Sigmoid colon (tissue), 7 donors: ENCODE measurements at places on chromosomes 5 and 9.

GRCh38 chr9:113886026-113886369, 9.9 kb downstream of the ZNF618 start:
- DNase-seq: no peak

DNA sequence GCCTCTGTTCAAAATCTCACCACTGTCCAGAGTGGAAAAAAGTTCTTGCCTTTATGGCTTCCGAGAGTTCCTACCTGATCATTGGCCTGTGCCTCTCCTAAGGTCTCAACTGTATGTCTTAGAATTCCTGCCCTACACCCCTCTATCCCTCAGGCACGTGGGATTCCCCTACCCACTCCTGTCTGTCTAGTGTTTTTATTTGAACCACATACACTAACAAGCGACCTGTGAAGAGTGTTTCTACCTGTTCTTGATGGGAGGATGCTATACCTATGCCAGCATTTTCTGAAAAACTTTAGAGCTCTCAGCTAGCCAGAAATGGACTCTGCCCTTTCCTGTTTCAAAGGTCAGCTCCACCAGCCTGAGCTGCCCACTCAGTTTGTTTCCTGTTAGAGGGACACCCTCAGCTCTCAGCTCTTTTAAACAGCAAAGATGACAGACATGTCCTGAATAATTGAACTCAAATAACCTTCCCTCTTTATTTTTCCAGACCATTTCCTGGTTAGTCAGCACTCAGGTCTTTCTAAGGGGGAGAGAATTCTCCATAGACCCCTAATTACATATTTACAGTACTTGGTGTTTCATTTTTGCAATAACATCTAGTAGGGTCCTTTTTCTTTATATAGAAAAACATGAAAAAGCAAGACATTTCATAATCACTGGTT, 214.8 kb downstream of the AOPEP start:
- DNase-seq: no peak

GRCh38 chr9:38417003-38417945, 7.0 kb downstream of the IGFBPL1 start:
- DNase-seq: peak; percentile 24

- DNase-seq: no peak
Observed at GRCh38 chr5:143016777-143017516, 246.8 kb downstream of the ARHGAP26 start.

DNA sequence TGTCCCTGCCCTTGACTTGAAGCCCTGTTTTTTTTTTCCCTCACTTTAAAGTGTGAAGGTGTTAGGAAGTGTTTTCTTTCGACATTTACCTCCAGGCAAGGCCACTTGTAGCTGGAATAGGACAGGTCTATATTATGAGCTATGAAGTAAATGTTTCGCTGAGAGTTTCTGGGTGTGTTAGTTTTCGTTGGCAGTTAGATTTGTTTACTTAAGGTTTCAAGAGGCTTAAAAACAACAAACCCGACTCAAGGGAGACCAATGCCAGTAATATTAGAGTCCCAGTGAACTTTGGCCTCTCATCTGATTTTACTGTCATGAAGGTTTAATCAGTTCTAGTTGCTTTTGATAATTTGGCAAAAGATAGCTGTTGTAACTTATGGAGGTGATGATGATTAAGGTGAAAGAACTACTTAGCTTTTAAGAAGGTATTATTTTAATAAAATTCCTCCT, 25.2 kb downstream of the OCLN start:
- DNase-seq: no peak

DNA sequence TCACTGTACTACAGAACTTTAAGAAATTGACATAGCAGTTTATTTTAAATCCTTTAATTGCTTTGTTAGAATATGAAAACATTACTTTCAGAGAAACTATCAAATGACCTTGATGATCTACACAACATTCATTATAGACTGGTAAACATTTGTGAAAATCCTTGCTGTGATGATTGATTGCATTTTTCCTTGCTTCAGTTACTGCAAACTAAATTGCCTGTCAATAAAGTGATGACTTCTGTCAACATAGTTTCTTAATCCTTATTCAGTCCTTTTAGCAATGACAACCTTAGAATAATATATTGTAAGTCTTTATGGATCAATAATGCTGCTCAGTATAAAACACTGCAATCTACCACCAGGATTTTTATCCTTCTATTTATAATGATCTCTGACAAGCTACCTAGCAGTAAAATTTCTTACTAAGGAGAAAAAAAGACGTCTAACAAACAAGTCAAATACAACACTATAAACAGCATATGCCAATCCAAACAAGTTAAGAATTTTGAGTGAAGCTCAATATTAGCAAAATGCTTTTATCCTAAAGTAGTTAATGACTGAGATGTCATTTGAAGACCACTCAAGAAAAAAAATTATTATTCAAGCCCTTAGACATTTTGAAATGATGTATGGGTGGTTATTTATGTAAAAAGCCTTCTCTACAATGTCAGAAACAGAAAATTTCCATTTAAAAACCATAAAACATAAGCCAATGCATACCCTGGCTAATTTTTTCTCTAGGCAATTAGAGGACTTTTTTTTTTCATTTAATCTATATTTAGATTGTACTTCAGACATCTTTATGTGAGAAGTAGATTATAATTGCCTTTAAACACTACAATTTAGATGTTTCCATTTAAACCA, 105.5 kb downstream of the FBXL17 start:
- no peak for DNase-seq

GRCh38 chr5:138391859-138392386, 39.4 kb downstream of the KDM3B start:
- no peak for DNase-seq

- no peak for DNase-seq
Observed at GRCh38 chr9:117929868-117930267, 225.7 kb downstream of the TLR4 start.

DNA sequence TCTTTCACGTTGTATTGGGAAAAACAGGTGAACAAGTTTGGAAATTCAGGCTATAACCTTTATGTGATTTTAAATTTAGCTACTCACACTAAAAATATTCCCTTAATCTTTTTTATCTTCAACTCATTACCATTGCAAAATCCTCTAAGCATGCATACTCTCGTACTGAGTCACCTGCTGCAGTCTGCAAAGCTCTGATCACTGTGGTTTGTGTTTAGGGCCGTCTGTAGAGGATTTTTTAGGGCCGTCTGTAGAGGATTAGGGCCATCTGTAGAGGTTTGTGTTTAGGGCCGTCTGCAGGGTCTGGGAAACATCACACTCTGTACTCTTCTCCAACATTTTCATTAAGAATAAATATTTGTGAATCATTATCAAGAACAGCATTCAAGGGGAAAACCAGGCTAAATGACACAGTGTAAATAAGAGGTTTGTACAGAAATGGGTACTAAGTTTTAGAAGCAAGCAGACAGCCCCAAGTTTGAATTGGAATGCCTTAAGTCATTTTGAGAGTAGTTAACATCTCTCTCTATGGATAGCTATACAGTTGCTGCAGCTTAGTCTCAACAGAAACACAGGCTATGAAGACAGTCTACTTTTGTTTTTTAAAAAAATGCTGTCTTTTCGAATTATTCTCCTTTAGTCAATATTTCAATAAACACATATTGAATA, 155.0 kb upstream of the TSLP start:
- no peak for DNase-seq

DNA sequence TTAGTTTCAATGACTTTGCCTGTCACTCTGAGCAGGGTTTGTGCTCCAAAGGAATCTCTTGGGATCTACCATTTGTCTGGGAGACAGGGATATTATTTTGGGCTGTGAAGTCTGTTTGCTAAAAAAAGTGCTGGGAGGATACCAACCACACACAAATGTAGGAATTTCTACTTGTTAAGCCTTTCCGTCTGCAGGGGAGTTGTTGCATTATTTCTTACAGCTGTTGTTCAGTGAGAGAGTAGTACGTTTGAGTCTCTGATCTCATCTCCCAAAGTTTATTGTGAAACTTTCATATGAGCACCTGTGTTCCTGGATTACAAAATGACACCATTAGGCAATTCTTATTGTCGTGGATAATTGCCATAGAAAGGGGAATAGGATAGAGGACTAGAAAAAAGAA, 78.3 kb upstream of the SEMA6A start:
- no peak for DNase-seq

DNA sequence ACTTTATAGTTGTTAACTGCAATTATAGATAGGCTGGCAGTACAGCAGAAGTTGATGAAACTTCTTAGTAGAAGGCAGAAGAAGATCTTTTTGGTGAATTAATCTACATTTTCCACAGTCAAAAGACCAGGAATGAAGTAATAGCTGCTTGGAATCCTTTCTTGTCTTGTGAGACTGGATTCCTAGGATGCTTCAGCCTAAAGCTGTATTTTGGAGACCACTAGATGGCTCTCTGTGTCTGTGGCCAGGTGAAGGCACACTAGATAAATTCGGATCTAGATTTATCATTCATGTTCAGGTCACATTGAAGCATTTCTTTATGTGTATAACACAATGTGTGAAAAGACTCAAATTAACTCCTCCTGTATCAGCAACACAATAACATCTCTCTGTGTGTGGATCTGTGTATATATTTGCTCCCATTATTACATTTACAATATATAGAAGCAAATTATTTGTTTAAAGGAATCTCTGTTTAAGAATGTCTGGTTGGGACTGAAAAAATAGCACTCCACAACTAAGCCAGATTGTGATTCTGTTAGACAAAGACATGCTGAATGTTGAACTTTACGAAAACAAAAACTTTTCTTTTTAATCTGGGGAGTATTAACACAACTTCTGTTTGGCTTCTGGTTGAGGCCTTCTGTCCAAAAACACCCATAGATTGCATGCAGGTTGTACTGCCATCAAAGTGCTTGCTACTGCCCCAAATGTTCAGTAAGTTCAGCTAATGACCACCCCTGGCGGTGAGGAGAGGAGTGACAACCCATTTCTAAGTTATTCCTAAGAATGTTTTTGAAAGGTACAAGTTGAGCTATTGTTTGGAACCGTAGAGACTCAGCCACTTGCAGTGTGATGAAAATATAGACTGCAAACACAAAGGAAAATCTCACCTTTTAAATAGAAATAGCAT, 10.6 kb downstream of the GRIN3A start:
- no peak for DNase-seq

- no peak for DNase-seq
Observed at GRCh38 chr5:54996466-54996865, 11.1 kb upstream of the ESM1 start.

DNA sequence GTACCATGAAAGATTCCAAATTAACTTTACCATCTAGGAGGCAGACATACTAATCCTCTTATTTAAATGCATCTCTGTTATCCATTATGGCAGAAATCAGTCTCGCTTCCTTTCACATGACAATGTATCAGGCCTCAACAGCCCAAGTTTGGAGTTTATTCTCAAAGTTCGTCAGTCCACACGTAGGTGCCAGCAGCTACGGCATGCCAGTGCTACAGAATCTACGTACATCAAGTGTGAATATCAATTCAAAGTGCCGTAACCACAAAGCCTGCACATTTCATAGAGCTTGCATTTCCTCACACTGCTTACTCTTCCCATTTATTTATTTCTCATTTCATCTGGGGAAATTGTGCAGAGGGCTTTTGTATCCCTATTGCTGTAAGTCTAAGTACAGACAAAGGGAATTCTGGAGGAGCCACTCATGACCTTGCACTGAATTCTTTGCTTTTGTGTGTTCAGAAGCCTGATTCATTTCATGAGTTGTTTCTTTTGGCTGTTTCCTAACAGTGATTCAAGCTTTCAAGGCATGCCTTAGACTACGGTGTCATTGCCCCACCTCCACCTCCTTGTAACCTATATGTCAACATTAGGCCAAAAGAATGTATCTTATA, 10.0 kb downstream of the ENC1 start:
- DNase-seq: no peak

GRCh38 chr9:109689701-109690100, 90.3 kb upstream of the PALM2AKAP2 start:
- no peak for DNase-seq

GRCh38 chr5:145510324-145510723, 324.8 kb downstream of the PRELID2 start:
- DNase-seq: no peak

GRCh38 chr9:115192280-115192679, 74.3 kb upstream of the TNC start:
- DNase-seq: no peak

DNA sequence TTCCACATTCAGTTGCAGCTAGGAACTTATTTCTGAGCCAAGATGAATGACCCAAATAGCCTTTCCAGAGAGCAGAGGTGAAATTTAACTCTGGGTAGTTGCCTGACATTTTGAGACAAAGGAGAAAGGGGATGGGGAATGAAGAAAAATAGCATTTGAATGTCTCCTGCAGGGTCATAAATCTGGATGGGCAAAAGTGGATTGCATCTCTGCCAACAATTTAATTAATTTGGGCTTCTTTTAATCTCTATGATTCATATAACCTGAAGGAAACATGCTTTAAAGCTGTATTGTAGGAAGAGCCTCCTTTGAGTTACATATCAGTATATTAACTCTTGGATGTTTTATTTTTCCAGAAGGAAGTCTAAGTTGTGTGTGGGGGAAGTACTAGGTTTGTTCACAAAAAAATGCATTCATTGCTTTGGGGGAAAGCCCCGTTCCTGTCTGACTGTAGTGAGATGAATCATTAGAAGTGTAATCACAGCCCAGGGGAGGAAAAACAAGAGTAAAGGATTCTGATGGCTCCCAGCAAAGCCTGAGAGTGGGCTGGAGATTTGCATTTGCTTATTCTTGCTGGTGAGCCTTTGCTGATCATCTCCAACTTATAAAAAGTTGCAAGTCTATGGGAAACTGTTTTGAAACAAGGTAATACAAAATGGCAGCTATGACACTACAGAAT, 133.0 kb upstream of the IQGAP2 start:
- DNase-seq: no peak

DNA sequence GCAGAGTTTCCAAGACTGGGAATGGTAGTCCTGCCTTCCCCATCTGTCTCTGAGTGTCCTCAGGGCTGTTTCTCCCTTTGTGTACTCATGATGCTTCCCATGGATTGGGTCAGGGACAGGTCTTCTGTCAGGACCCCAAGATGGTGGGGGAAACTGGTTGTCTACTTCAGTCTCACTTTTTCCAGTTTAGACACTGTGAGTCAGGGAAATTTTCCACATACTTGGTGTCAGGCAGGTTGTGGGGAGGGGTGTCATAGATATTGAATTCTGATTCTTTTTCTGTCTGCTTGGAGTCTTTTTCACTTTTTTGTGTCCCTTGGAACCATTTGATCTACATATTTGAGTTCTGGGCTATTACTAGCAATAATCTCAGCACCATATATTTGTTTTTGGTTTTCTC, 10.3 kb downstream of the POLK start:
- DNase-seq: no peak

GRCh38 chr9:78668148-78668832, 371.4 kb downstream of the PSAT1 start:
- no peak for DNase-seq

DNA sequence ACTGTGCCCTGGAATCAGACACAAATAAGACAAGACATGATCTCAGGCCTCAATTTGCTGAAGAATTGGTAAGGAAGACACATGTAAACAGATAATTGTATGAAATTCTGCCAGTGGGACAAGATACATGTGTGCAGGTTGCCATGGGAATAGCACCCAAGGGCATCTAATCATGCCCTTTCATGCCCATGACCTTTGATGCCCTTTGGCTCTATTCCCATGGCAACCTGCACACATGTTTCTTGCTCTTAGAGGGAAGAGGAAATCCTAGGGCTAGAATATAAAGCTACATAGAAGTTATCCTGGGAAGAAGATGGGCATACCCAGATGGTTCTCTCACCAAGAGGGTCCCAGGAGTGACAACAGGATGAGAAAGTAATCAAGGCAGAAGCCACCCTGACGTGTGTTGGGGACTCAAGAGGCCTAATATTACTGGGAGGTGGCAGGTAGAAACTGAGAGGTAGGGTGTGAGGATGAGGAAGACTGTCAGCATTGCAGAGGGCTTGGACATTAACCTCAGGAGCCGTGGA, 34.4 kb downstream of the P4HA2 start:
- DNase-seq: no peak
